ENCODE measurements at places on chromosomes 6 and 20.

DNA sequence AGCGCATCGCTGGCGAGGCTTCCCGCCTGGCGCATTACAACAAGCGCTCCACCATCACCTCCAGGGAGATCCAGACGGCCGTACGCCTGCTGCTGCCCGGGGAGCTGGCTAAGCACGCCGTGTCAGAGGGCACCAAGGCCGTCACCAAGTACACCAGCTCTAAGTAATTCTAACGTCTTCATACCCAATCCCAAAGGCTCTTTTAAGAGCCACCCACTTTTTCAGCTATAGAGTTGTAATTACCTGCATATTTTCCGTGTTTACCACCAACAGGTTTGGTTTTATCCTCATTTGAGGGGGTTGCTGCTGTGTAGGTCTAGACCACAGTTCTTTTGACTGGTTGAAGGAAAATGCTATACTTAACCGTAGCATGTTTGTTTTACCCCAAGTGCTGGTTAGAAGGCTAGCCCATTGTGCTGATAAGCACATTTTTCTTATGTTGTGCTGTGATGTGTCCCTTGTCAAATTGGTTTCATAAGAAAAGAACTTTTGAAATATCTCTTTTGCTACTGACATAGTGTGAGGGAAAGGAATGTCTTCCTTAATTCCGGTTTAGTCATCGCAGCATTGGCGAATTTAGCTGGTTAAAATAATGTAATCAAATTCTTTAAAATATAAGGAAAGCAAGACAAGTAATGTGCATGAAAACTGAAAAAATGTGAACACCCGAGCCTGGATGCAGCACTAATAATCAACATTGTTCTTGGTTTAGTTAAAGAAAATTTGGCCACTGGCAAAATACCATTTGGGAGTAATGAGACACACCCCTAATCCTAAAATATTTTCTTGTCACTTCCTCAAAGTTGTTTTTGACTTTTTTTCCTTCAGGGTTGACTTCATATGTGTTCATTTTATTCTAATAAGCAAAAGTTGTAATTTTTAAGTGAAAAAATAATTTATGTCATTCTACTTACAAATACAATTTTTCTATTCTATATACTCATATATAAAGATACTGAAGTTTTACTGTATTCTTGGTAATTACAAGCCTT lies 112.8 kb downstream of the HFE start:
- no peak for DNase-seq

DNA sequence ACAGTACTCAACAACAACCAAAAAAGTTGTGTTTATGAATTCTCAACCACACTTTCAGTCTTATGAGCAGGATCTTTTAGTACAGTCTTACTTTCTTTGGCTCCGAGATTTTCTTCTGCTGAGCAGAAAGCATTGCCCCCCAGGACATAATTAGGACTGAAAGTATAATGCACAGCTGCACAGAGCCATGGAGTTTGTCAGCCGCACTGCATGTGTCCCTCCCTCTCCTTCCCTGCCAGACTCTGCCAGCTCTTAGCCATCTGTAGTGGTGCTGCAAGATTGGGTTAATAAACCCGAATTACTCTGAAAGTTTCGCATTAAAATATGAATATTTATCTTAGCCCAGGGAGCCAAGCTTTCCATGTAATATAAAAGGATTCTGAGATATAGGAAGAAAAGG lies 179.6 kb upstream of the PTCHD4 start:
- no peak for DNase-seq

DNA sequence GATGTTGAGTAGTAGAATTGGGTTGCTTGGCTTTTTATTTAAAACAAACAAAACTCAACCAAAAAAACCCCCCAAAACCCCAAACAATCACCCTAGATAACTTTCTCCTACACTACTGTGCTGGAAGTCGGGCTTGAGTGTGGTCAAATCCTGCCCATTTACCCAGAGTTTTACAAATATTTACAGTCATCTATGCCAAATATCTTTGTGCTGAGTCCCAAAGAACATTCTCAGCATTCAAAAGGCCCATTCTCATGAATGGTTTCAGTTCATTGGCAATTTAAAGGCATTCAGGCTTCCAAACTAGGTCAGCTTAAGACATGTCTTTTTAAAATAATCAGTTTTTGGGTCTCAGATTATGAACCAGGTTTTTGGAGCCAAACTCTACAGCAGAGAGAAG lies 1.8 kb downstream of the RNF144B start:
- DNase-seq = peak; percentile 42

DNA sequence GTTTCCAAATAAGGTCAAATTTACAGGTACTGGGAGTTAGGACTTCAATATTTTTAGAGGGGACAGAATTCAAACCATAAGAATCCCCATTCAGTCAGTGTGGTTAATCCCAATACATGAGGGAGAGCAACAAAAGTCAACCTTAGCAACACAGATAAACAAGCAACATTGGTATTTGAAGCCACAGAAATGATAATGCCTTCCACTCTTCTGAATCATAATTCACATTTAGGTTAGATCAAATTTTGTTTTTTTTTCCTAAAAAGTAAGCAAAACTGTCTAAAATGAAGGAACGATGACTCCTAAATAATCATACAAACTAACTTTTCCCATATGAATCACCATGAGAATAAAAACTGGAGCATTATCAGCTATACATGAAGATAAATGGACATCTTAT lies 246.0 kb upstream of the TENT5A start:
- no peak for DNase-seq

DNA sequence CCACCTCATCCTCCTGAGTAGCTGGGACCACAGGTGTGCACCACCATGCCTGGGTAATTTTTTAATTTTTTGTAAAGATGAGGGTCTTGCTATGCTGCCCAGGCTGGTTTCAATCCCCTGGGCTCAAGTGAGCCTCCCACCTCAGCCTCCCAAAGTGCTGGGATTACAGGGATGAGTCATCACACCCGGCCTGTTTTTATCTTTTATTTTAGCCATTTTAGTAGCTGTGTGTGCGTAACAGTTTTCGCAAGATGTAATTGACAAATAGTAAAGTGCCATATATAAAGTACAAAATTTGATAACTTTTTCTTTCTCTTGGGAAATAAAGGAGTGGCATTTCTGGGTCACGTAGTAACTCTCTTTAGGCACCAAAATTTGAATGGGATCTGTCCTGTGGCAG lies 21.4 kb downstream of the SNAI1 start:
- no peak for DNase-seq

- no peak for DNase-seq
Observed at GRCh38 chr6:44035621-44036020, 91.6 kb downstream of the MRPL14 start.

DNA sequence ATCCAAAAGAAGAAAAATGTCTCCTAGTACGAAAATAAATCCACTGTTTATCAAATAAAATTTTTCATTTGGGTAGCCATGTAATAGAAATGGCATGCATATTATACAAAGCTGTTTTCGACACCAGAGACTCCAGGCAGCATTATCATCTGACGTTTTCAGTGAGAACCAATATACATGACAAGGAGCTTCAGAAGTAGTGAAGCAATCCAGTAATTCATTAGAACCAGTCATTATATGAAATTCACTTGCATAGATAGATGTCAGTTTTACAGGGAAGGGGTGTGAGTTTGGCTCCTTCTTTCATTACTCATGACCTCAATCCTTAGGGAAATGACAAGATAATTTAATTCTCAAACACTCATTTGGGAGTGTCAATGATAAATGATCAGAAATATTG lies 14.7 kb downstream of the HTR1B start:
- no peak for DNase-seq

- no peak for DNase-seq
Observed at GRCh38 chr20:48523191-48523995, 304.4 kb downstream of the PREX1 start.

DNA sequence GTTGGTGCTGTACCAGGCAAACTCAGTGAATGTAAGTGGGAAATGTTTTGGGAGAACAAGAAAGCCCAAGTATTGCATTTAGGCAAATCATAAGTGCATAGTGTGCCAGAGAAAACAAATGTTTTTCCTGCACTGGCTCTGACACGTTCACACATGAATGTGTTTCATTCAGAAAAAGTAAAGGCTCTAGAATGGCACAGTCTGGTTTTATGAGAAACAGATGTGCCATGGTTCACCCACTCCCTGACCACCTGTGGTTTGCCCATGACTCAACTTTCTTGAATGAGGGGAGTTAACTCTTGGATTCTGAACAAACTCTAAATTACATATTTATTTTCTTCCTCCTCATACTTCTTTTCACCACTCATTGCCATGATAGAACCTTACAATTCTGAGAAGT lies 126.9 kb downstream of the KCNQ5 start:
- DNase-seq = peak; percentile 77

GRCh38 chr20:46176739-46177378 lies 58.7 kb downstream of the CD40 start:
- no peak for DNase-seq

- no peak for DNase-seq
Observed at GRCh38 chr6:115945306-115945705, 115.4 kb downstream of the FRK start.

- DNase-seq = no peak
Observed at GRCh38 chr20:25498280-25498606, 87.1 kb downstream of the NINL start.

DNA sequence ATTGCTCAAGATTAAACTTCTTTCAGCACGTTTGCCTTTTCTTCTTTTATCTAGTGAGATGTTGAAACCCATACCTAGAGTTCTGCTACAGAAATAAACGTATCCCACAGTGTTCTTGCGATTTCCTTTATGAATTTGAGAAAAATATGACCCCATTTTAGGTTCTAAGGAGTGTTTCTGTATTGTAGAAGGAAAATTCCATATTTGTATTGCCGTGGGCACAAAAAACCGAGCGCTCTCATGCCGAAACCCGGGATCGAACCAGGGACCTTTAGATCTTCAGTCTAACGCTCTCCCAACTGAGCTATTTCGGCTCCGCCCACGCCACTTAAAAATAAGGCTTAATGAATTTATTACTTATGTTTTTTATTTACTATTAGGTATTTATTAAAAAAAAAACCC lies 23.7 kb downstream of the ZNF311 start:
- no peak for DNase-seq

- DNase-seq = no peak
Observed at GRCh38 chr20:24421071-24421470, 48.4 kb upstream of the SYNDIG1 start.

GRCh38 chr6:137910424-137910834 lies 43.4 kb downstream of the TNFAIP3 start:
- DNase-seq = no peak

DNA sequence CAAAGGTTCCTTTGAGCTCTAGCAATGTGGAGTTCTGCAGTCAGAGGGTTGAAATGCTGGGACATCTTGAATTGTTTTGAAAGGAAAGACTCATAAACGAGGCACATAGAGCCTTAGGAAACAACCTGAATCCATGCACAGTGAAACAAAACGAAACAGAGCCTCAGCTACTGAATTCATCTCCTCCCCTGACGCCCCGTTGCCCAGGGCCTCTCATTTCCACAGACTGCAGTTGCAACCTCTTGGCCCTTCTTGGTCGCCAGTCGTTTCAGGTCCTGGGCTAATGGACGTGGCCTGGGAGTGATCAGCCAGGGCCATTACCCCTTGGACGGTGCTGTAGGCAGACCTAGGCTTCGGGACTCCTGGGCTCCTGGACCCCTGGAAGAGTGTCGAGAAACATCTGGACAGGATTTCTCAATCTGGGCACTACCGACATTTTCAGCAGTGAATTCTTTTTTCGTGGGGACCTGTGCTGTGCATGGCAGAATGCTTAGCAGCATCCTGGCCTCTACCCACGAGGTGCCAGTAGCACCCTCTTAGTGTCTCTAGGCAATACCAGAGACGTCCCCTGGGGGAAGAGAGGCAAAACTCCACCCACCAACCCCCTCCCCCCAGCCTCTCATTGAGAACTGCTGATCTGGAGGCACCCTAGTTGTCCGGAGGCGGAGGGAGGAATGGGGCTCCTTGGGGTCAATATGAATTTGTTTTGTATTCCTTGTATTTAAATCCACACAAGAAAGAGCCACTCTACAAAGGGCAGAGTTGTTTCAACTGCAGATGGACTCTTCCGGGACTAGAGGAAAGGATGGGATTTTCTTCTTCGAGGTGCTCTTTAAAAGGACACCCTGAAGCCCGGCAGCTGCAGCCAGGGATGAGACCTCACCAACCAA lies 50.2 kb downstream of the TMEM242 start:
- no peak for DNase-seq

- no peak for DNase-seq
Observed at GRCh38 chr6:157649311-157650260, 173.5 kb upstream of the SNX9 start.

- no peak for DNase-seq
Observed at GRCh38 chr6:106122938-106123656, 37.0 kb downstream of the PRDM1 start.

DNA sequence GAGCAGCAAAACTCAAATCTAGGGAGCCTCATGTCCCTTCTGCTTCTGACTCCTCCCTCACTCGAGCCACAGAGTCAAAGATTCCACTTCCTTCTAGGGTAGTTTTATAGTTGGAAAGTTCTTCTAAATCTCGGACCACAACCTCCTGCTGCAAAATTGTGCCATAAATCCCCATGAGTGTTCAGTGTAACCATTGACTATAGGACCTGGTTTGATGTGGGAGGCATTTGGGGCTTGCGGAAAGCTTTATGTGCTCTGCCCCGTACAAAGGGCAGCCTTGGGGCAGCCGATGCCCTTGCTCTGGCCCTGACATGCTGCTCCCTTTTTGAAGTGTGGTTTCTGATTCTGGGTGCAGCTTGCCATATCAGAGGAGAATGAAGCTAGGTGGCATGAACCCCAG lies 43.6 kb upstream of the IER3 start:
- no peak for DNase-seq

DNA sequence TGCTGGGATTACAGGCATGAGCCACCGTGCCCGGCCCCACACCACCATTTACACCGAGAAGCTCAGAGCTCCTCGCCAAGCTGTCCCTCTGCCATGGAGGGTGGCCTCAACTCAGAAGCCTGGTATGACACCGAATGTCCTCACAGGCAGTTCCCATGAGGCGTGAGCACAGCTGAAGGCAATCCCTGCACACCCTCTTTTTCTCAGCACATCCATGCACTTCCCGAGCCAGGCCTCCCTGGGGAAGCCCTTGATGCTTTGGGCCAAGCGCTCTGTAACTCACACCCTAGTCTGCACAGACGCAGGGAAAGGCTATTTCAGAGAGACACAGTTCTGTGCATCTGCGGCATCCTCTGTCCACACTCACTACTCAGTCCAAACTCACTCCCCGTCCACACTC lies 18.4 kb downstream of the THBS2 start:
- DNase-seq = no peak

DNA sequence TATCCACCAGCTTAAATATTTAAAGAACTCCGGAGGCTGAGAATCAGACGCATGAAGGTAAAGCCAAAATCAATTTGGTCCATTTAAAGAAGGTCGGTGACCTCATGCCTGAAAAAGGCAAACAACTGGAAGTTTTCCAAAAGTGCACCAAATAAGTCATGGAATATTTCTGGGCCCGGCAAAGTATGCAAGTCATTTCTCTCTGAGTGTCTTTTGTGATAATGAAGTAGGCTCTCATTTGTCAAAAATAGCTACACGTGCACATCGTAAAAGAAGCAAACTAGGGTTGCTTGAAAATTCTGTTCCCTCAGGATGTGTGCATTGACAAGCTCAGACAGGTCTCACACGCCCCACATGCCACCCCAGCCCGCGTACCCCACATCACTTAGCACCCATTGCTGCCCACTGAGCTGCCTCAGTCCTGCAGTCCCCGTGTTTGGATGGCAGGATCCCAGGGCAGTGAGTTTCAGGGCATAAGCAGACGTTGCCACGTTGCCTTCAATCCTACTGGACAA lies 20.5 kb upstream of the PYGB start:
- DNase-seq = no peak

Data from amniotic stem cell (primary cell).